ENCODE measurements at places on chromosomes 2 and 18.

GRCh38 chr2:96893289-96894150 is 23.6 kb upstream of the SEMA4C start:
- DNase-seq = no peak

DNA sequence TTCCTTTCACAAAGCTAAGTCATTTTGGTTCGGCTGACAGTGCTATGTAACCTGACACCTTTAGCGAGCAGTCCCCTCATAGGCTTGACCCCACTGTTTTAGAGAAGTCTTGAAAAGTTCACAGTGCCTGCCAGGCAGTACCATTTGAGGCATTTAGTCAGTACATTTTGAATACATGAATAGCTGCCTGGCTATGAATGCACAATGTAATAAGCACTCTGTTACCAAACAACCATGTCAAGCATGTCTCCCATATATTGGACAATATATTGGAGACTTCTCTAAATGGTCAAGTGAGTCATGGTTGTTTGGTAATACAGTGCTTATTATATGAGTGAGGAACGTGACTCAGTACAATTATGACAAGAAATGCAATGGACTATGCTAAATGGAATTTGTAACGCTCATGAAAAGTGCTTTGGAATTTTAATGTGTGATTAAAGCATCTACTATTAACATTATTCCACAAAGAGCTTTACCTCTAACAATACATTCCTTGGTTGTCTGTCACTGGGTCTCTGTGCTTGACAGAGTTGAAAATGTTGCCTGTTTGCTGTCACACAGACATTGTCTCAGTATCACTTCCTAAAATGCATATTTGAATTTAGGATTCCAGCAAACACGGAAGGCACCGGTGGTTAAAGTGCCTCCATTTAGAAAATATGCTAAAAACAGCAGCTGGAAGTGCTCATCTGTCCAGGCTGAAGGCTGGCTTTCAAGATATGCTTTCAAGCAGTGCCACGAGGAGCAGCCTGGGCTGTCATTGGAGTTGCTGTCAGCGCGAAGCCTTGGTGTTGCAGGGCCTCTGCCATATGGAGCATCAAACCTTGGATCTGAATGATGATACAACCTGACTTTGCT is 458.6 kb downstream of the FBXO15 start:
- DNase-seq = no peak

DNA sequence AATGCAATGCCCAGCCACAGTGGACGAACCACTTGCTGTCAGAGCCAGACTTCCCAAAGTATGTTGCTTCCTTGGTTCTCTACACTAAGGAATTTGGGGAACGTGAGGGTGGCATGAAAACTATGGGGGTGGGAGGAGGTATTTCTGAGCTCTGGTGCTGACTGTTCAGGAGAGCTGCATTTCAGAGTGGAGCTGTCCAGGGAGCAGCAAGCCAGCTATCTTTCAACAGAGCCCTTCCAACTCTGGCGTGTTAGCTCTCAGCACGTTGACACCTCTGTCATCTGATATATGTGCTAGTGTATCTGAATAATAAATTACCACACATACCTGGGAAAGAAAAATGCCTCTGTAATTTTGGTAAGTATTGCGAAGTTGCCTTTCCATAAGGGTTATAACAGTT is 66.1 kb downstream of the SAP130 start:
- DNase-seq = no peak

DNA sequence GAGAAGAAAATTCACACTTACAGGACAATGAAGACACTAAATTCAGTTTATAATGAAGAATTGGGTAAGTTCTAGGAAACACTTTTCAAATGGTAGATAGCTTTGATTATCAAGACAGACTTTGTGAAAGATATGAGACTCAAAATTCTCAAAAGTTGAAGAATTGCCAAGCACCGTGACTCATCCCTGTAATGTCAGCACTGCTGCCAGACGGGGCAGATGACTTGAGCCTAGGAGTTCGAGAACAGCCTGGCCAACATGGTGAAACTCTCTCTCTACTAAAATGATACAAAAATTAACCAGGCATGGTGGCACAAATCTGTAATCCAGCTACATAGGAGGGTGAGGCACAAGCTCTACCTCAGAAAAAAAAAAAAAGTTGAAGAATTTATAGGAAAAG is 1820.1 kb upstream of the LRRTM1 start:
- no peak for DNase-seq

GRCh38 chr2:45045706-45046105 is 36.5 kb upstream of the SIX2 start:
- DNase-seq = no peak

DNA sequence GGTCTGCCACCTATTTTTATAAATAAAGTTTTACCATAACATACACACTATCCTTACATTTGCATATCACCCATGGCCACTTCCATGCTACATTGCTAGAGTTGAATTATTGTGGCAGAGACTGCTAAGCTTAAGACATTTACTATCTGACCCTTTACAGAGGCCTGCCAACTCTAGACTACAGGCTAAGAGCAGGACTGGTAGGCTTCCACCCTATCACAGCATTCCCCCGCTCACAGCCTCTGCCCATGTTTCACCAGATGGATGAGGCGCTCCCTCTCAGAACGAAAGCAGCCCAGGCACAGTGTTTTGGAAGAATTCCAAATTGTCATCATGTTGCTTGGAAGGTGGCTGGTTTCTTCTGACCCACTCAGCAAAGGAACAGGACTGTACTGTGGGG is 91.7 kb upstream of the SLC35G4 start:
- DNase-seq = no peak

DNA sequence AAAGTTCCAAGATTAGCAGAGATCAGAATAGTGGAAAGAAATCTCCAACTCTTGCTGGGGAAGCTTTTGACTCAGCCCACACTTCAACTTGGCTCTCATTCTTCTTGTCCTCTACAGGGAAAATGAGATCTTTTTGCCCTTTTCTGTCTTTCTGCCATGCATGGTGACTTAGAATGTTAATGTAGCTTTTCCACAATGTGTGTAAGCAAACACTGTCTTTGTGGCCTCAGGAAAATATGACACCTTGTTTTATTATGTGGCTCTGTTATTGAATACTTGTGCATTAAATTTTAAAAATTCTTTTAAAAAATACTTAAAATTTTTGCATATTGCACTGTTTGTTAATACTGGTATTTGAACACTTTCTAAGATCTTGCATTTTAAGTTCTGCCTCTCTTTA is 65.4 kb upstream of the WDR75 start:
- no peak for DNase-seq

All from activated CD8-positive, alpha-beta memory T cell treated with anti-CD3 and anti-CD28 coated beads for 4 hours (primary cell).